ENCODE measurements at places on chromosomes 6 and 20. TPM values are rescaled to one million over a fixed set of nuclear protein-coding genes. Genes with fewer than 3 reads are reported as not detected.

DNA sequence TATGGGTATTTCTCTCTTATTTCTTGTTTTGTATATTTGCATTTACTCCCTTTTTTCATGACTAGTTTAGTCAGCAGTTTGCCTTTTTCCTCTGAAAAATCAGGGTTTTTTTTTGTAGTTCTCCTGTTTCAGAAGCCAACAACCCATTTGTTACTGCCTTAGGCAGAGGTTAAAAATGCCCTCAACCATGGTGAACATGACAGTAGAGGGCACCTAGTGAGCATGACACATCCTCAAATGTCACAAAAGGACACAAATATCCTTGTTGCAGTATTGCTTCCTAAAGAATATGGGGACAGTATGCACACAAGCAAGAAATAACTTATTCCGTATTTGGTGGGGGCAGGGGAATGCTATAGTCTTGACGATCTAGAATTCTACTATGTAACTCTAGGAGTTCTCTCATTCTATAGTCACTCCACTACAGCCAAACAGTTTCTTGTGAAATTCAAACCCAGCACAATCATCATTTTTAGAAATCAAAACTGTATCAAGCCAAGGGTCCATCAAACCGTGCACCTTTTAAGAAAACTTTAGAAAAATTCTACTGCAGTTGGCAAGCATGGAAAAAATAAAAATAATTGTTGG lies 47.0 kb downstream of the GOPC start:
- DNase-seq = no peak

- DNase-seq = no peak
Observed at GRCh38 chr6:33597551-33598322, 17.7 kb upstream of the BAK1 start.

GRCh38 chr6:6610031-6610591 lies 21.6 kb downstream of the LY86 start:
- no peak for DNase-seq

DNA sequence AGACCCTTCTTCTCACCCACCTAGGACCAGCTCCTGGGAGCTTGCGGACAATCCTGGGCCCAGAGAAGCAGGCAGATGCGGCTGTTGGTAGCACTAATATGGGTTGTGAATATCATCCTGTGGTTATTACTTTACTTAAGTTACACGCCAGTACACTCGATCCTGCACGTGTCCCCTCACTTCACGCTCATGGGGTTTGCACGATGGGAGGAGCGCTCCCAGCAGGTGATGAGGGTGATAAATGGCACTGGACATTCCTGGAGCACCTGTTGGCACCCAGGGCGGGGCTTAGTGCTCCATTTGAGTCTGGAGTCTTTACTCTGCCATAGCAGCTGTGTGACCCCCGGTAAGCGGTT lies 335.1 kb downstream of the PREX1 start:
- DNase-seq = no peak

The PRPH2 gene
- total RNA-seq = not detected

DNA sequence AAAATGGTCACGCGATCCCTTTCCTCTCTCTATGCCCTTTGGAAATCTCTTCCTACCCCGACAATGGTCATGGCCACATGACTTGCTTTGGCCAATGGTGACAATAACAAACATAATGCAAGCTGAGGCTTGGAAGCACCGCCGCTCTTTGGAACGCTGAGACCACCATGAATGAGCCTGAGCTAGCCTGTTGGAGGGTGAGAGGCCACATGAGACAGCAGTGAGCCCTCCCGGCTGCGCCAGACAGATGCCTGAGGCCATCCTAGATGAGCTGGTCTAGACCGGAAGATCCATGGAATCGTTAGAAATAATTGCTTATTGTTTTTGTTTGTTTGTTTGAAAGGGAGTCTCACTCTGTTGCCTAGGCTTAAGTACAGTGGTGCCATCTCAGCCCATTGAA lies 64.2 kb downstream of the STK35 start:
- no peak for DNase-seq

The UBD gene
- not detected for total RNA-seq

The SIRPB1 gene
- not detected for total RNA-seq

DNA sequence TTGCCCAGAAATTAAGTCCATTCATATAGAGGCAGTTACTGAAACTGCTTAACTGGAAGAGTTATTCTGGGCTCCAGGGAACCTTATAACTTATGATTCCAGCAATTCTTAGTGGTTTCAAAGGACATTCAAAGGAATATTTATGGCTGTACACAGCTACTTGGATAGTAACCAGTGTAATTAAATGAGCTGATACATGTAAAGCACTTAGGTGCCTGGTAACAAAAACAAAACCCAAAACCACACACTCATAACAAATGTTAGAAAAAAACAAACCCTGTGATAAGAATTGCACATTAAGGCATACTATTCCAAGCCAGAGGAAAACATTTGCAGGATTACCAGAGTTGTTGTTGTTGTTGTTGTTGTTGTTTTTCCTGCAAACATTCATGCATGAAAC lies 51.5 kb downstream of the STK4 start:
- DNase-seq = no peak

GRCh38 chr6:74568861-74569260 lies 637.0 kb downstream of the COL12A1 start:
- DNase-seq = no peak

- DNase-seq = no peak
Observed at GRCh38 chr20:17140894-17141293, 85.9 kb upstream of the PCSK2 start.

The CST5 gene
- not detected for total RNA-seq

The ZC2HC1B gene
- not detected for total RNA-seq

The TP53TG5 gene
- not detected for total RNA-seq

DNA sequence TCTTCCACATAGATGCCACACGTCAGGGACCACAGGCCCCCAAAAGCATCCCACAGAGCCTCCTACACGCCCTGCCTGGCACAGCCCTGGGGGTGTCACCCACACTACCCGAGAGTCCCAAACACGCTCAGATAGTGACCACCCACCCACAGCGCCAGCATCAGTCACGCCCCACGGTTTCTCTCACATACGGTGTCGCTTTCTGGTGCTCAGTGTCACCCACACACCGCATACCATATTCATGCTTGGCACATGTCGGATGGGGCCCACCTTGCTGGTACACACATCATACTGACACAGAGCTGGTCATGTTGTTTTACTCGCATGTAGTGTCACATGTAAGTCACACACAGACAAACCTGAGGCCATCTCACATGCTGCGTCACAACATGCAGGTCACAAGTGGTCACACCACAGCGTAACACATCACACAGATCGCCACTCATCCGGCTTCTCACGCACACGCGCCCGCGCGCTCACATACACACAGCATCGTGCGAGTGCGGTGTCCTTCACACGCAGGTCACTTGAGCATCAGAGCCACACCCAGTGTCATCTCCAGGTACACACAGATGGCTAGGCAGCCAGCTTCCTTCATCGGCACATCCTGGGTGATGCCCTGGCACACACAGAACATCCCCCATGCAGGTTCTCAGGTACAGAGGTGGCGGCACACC lies 3.4 kb downstream of the TEAD3 start:
- no peak for DNase-seq

The TAGAP gene
- total RNA-seq = not detected

The KCNQ5 gene
- total RNA-seq = 7.8 TPM

DNA sequence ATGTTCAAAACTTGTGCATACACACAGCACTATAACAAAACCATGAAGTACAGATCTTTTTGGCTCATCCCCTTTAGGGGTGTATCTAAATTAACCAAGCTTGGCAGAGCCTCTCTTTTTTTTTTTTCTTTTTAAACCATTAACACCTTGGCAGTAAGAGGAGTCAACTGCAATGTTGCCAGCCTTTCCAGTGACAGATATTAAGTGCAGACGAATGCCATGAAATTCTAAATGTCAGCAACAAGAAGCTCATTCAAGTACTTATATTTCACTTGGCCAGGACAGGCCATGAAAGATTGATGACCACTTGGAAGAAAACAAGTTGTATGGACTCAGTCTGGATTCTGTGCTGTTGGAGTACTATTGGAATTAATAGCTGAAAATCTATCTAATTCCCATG lies 49.8 kb downstream of the SLC17A5 start:
- DNase-seq = no peak

The PKIB gene
- total RNA-seq = 0.89 TPM

DNA sequence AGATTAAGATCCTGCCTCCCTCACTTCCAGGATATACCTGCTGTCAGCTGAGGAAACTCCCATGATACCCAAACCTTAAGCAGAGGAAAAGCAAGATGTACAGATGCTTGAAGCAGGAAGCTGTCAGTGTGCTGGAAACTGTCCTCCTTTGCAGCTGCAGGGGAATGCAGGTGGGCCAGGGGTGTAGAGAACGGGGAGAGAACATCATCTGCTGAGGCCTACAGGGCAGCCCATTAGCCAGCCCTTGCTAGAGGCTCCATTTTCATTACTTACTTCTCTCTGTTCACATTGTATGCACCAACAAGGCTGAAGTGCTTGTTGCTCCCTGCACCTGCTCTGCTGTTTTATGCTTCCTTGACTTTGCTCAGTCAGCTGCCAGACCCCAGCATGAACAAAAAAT lies 119.1 kb downstream of the PRND start:
- no peak for DNase-seq

DNA sequence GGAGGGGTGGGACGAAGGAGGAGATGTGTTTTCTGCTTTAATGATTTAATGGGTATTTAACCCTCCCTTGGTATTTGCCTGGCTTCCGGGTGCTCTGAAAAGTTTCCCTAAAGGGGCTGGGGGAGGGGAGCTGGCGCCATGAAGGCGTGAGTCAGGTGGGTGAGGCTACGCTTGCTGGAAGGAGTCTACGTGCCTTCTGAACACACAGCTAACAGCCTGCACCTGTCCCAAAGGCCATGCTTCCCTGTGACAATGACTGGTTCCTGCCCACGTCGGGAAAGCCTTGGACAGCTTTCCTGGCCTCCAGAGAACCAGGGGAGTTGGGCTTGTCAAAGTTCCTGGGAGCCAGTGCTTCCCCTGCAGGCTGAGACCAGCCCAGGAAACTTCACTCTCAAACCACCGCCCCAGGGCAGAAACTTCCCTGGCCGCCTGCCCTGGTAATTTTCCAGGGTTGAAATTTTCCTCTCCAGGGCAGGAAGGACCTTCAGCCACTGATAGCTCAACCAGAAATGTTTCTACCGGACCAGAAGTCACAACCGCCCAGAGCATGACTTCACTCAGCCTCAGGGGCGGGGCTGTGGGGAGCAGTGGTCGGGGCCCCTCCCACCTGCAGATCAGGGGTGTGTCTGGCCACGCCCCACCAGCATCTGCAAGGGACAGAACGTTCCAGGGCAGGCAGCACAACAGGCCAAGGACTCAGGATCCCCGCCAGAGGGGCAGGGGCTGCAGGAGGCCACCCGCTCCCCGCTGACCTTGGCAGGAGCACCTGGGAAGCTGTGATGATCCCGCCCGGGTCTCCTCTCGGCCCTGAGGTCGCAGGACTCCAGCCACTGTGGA lies 18.6 kb upstream of the SLCO4A1 start:
- peak; percentile 98 for DNase-seq

- DNase-seq = peak; percentile 49
Observed at GRCh38 chr6:42694586-42694985, 27.8 kb downstream of the PRPH2 start.

GRCh38 chr20:63009045-63009961 lies 2.5 kb upstream of the BHLHE23 start:
- peak; percentile 68 for DNase-seq

DNA sequence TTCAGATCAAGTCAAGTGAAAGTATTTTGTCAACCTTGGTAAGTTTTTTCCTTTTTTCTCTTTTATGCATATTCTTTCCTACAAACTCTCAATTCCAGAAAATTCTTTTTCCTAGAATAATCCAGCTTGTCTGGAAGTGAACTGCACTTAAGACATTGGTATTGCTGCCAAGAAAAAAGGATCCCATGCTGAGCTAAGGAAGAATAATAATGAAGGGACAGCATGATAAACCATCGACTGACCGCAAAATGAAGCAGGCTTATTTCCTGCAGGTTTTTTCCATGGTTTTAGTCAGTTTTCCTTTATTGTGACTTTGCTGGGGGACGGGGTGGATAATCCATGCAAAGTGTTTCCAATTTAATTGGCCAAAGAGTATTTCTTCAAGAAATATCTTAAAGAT lies 857.6 kb upstream of the SLC35B3 start:
- DNase-seq = no peak

- no peak for DNase-seq
Observed at GRCh38 chr6:169700296-169700695, 1.5 kb downstream of the WDR27 start.

DNA sequence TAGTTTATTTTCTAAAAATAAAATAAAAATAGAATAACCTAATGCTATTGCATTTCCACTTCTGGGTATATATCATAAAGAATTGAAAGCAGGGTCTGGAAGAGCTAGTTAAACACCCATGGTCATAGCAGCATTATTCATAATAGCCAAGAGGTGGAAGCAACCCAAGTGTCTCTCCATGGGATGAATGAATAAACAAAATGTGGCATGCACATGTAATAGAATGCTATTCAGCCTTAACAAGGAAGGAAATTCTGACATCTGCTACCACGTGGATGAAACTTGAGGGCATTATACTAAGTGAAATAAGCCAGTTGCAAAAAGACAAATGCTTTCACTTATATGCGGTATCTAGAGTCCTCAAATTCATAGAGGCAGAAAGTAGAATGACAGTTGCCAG lies 130.8 kb downstream of the TIAM2 start:
- no peak for DNase-seq

DNA sequence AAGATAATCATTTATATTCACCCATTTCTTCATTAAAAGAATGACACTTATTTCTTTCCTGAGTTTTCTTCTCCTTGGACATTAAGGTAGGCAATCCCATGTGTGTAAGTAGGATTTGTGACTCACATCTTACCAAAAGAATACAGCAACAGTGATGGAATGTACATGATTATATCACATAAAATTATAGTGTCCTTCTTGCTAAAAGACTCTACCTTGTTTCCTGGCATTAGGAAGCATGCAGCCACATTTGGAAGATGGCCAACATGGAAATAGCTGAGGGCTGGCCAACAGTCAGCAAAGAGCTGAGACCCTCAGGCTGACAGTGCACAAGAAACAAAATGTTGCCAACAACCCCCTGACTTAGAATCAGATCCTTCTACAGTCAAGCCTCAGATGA lies 327.9 kb upstream of the MARCKS start:
- no peak for DNase-seq

DNA sequence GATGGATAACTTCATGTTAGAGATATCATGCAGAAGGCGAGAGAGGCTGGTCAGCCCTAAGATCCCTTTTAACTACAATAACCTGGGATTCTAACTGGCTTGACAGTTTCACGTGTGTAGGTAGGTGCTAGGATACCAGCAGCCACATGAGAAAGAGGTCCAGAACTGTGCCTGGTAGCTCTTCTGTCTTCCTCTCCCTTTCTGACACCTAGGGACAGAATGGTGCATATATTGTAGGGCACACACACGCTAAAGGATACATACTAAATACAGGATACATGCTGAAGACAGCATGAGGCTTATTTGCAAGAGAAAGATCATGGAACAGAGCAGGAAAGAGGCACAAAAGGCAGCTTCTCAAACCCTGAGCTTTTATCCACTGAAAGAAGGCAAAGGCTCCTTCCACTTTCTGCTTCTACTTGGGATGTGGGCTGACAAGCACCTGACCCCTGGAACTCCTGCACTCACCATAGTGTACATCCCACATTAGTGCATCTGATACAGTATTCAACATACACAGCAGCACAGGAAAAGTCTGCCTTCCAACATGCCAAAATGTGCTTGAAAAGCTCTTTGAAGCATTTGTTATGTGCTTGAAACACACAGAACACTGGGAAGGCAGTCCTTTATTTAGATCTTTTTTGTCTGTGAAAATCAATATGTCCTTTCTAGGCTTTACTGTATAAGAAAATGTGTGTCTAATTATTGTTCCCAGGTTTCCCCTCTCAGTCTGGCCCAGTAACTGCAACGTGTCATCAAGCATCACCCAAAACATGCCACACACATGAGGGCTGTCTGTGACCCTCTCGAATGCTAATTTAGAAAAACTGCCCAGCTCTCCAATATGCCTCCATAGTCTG lies 3.2 kb downstream of the SLC22A23 start:
- no peak for DNase-seq

The SLC22A1 gene
- not detected for total RNA-seq

Measured in MG63 (cell line).